ENCODE measurements at places on chromosomes 7 and 10.
A peak's percentile ranks its signal among the peaks of the same experiment; 100 is the strongest.

GRCh38 chr10:13776861-13777311, 190.1 kb downstream of the PRPF18 start:
- no peak for DNase-seq

- no peak for DNase-seq
Observed at GRCh38 chr10:129626796-129627435, 159.9 kb downstream of the MGMT start.

GRCh38 chr7:16062269-16062668, 359.1 kb downstream of the CRPPA start:
- DNase-seq: no peak

DNA sequence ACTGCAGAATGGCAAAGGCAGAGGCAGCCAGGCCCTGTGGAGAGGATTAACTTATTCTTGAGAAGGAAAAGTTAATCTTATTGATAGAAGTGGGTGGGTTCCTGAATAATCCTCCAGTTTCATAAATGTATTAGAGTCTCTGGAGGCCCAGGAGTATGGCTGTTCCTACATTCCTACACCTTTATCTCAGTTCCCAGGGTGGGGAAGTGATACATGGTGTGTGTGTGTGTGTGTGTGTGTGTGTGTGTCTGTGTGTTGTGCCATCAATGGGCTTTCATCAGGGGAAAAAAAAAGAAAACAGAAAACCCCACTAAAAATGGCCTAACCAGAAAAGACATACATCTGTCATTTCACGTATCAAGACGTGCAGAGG, 22.0 kb upstream of the GSDME start:
- no peak for DNase-seq

GRCh38 chr7:148863324-148863723, 20.8 kb downstream of the EZH2 start:
- no peak for DNase-seq

GRCh38 chr10:132697578-132698200, 88.3 kb downstream of the NKX6-2 start:
- DNase-seq: no peak

DNA sequence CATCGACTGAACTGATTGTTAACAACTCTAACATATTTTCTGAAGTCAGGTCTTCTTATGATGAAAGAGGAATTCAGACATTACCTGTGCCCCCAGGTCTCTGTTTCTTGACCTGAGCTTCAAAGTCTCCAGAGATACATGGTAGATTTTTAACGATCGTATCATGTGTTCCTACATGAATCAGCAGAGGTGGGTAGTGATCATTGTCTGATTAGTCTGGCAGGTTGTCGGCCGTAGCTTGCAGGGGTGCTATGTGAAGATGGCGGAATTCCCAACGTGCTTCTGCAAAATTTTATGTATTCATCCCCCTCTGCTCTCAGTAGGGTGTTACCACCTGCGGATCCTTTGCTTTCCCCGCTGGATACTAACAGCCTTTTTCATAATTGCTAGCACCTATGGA, 581.9 kb downstream of the GATA3 start:
- no peak for DNase-seq

DNA sequence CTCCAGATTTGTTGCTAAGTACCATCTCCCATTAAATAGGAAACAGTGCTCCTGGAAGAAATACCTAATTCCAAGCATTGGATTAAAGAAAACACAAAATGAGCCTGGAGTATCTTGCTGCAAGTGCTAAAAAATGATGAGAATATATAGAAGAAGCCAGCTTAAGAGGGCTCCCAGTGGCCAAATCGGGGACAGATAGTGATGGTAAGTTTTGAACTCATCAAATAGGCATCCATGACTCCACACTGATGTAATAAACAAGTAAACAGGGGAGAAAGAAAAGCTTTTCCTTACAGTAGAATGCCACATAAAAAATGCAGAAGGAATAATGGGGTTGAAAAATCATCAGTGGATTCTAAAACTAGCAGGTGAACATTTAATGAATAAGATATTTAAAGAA, 72.4 kb downstream of the CTTNBP2 start:
- no peak for DNase-seq

- DNase-seq: no peak
Observed at GRCh38 chr7:28456044-28456443, 43.7 kb downstream of the CREB5 start.

DNA sequence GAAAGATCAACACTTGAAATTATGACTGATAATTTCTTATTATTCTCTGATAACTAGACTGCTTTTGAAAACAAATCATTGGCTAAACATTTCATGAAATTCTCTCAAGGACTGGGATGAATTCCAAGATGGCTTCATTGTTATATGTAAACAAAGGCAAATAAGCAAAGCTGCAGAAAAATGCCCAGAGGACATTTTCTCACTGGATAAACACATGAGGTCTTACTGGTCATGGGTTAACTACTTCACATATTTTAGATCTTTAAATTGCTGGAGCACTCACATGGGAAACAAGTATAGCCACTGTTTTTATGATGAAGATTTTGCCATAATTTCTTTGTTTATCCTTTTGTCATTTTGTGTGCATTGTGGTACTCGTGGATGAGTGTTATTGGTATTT, 239.1 kb downstream of the PHF14 start:
- peak; percentile 57 for DNase-seq

DNA sequence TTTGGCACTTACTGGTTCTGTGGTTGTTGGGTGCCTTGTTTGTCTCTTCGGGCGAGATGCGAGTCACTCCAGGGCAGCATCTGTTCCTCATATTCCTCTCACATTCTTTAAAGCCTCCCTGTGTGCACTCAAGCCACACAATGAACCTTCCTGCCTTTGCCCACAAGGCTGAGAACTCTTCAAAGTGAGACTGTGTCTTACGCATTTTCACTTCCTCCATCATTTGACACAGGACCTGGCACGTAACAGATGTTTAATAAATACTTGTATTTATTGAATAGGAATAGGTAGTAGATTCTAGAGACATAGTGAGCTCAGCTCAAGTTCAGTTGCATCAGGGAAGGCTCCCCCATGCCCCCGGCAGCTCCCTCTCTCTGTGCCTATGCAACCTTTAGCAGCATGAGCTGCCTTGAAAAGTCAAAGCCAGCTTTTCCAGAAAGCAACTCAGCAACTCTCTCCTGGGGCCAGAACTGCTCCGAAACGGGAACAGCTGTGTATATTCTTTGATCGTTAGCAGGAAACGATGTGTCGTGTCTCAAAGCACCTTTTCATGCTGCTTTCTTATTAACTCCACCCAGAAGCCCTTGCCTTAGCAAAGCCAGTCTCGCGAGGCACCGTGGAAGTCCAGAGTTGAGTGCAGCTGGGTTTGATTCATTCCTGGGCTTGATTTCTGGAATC, 97.5 kb downstream of the PFKFB3 start:
- no peak for DNase-seq

- no peak for DNase-seq
Observed at GRCh38 chr7:44331682-44332081, 6.3 kb upstream of the CAMK2B start.

DNA sequence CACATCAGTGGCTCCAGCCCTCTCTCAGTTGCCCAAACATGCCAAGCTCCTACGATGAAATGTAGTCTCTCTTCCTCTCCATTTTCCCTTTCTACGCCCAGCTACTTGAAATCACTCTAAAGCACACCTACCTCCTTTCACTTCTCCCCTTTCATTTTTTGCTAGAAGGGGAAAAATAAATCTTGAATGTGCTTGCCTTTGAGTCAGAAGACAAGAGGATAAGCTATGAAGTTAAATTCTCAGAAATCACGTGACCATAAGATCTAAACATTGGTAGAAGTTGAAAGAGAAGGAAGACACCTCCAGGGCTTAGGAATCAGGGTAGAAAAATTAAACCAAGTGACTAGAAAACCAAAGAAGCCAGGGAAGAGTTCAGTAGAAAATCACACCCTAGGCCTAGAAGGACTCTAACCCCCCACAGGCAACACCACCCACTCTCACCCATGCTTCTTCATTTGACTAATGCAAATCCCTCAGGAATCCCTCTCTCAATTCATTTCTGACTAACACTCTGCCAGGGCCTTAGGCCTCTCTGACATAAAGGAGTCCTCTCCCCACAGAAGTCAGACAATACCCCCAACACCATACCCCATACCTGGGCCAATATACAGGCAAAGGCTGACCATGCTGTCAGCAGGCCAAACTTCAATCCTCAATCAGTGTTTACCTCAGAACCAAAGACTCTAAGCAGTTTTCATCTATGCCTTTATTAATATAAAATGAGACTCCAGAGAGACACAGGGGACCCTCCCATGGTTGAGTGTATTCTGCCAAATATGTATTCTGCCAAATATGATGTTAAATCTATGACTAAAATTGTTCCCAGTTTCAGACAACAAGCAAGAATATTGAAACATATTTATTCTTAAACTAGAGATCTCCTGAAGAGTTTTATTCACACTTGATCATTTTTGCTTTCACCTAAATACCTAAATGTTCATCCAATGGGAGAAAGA, 84.8 kb downstream of the ELMO1 start:
- no peak for DNase-seq

DNA sequence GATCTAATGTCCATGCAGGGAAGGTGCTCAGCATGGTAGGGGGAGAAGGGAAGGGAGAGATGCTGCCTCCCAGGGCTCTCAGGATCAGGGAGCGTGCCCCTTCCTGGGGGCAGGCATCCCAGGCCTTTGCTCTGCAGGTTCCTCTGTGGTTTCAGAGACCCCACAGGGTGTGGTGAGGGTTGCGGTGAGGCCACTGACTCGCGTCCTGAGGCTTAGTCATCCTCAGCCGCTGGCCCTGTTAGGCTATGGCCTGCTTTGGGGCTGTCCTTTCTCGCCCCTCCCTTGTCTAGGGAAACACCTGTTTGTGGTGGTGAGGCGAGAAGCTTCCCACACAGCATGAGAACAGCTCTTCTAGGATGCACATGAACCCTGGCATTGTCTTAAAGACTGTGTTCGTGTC, 558.3 kb upstream of the FOXK1 start:
- DNase-seq: peak; percentile 86

DNA sequence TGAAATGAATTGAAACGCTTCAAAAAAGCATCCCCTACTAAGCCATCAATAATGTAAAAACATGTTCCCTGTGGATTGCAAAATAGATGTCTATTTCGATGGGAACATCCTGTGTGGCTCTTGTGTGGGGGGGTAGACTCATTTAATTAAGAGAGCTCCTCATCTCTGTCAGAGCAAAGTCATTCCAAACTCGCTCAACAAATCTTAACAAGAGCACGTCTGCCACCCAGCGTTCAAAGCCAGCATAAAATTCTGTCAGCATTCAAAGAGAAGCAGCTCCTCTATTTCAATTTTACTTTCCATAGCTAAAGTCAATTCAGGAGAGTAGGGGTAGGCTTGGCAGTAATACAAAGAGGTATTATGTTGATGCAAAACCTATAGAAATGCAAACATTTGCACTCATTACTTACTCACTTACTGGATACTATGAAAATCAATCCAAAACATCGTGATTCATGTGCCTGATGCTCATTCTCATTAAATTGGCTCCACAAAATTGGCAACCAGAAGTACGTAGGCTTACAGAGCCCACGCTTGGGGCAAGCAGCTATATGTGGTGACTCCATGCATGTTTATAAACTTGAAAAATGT, 114.9 kb downstream of the IPMK start:
- DNase-seq: peak; percentile 6

- no peak for DNase-seq
Observed at GRCh38 chr10:117470733-117471132, 71.8 kb upstream of the EMX2 start.

- no peak for DNase-seq
Observed at GRCh38 chr10:93072225-93072712, 1.4 kb upstream of the CYP26A1 start.

- no peak for DNase-seq
Observed at GRCh38 chr10:5515948-5516761, 8.6 kb upstream of the CALML3 start.

- DNase-seq: no peak
Observed at GRCh38 chr7:36175886-36176285, 22.8 kb downstream of the EEPD1 start.

DNA sequence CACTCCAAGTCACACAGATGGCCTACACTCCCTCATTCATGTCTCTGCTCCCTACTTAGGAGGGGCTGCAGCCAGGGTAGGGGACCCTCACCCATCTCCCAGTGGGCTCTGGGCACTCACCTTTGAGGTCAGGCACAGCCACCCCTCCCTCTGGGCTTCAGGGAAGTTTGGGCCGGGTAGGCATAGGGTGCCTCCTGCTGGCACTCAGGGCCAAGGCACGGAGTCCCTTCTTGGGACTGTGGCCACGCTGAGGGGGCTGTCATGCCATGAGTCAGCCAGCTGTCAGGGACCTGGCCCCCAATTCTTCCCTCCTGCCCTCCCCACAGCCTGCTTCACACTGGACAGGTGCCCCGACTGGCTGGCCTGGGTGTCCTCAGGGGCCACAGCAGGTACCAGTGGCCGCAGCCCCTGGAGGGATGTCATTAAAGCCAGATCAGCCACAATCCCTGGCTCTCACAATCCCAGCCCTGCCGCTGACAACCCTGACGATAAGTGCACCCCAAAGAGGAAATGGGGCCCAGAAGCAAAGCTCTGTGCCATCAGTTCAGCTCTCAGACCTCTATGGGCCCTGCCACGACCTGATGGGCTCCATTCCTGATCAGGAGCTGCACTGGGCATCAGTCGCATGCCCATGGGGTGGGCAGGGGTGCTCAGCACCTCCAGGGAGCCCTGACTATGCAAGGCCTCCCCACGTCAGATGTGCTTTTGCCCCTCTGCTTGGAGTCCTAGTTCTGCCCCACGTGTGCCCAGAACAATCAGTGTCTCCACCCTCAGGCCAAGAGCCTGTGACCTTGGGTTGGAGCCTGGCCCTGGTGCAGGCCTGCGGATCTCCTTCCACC, 34.1 kb upstream of the RET start:
- DNase-seq: no peak

DNA sequence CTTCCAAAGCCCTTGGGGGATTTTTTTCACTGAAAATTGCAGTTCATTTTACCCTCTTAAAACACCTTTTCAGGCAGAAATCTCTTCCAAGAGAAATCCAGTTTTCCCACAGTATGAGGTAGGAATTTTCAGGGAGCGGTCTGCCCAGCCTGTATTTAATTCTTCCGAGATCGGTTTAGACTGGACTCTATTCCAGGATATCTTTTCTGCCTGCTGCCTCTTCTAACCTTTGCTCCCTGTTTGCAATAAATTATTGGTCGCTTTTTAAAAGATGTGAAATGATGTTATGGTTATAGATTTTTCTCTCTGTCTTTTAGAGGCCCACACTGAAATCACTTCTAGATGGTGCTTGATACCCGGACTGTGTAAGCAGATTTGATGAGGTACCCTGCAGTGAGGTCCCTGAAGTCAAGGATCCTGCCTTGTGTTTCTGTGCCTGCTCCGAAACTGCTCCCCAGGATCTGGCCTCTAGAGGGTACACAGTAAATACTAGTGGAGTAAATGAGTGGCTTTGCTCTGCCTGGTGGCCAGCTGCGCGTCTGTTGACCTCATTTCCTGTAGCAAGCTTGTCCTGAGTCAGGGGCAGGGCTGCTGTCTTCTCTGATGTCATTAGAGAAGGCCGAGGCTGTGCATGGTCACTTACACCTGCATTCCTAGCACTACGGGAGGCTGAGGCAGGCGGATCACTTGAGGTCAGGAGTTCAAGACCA, 191.6 kb downstream of the FANK1 start:
- peak; percentile 68 for DNase-seq

GRCh38 chr7:4277936-4278335, 404.2 kb upstream of the FOXK1 start:
- no peak for DNase-seq

GRCh38 chr10:16505161-16505560, 16.5 kb downstream of the C1QL3 start:
- peak; percentile 24 for DNase-seq

GRCh38 chr7:96310110-96310509, 11.8 kb downstream of the SLC25A13 start:
- no peak for DNase-seq
